ENCODE measurements at places on chromosomes 7 and 10.
A peak's percentile ranks its signal among the peaks of the same experiment; 100 is the strongest.

DNA sequence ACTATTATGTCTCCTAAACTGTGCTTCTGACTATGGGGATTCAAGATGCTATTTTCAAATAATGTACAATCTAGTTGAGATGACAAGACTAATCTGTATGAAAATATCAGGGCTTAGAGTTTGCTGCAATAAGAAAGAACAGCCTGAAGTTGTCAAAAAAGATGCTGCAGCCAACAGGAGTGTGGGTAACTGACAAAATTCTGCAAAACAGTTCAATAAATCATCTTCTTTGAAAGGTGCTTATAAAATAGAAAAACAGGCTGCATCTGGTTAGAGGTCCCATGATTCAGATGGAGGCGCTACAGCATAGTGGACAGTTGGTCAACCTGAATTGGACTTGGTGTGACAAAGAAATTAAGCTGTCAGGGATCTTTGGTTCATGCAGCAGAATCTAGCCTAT lies 511.0 kb downstream of the XPNPEP1 start:
- DNase-seq, result no peak

- DNase-seq, result no peak
These were observed 40.9 kb downstream of the ZNF777 start for GRCh38 chr7:149420006-149420405.

DNA sequence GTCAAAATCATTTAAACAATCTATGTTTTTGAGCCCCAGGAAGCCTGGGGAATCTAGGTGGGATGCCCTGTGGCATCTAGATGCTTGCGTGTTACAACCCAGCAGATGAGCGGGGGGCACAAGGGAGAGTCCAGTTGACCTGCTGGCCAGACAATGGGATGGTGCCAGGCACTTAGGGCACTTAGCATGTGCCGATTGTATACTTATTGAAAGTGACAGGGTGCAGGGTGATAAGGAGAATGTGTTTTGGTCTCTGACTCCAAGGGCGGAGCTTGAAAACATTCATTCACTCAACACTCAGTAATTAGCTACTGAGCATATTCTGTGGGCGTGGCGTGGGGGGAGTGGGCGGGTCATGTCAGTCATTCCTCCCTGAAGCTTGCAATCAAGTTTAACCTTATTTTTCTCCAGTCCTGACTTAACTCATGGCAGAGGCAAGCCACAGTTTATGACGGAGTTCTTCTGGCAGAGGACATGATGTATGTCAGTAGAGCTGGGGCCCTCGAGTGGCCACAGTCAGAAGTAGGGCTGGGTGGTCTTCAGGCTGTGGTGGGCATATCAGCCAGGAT lies 115.1 kb downstream of the PRKCQ start:
- DNase-seq, result no peak

- DNase-seq, result no peak
These were observed 50.6 kb downstream of the INHBA start for GRCh38 chr7:41652267-41652666.

GRCh38 chr7:131745390-131746248 lies 189.2 kb upstream of the PODXL start:
- no peak for DNase-seq

GRCh38 chr10:63467841-63468240 lies 2.1 kb upstream of the JMJD1C start:
- DNase-seq, result no peak

DNA sequence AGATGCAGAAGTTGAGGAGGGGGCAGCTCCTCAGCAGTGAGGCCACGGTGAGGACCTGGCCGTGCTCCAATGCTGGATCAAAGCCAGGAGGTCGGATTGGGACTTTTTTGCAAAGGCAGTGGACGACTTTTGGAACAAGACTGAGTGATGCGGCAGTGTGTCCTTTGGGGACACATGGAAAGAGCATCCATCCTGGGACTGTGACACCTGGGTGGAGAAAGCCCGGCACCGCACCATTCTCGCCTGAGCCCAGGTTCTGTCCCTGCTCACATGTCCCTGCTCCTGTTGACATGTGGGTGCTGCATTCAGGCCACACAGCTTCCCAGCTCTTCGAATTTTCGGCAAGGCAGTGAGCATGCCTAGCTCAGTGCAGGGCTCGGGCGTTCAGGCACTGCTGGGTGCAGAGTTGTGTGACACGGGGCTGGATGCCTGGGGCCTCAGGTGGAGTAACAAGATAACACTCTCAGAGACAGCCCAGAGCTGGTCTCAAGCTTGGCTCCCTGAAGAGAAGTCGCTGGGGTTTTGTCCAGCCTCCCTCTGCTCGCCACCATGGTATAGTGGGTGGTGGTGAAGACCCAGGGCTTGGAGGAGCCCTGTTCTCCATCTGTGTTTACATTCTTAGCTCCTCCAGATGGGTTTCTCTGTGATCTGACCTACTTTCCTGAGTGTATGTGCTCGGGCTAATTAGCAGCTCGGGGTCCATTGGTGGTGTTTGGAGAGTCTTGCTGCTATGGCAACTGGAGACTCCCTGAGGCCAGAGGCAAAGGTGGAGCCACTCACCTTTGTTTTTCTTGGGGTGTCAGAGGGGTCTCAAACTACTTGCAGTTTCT lies 111.7 kb upstream of the BTBD16 start:
- no peak for DNase-seq

DNA sequence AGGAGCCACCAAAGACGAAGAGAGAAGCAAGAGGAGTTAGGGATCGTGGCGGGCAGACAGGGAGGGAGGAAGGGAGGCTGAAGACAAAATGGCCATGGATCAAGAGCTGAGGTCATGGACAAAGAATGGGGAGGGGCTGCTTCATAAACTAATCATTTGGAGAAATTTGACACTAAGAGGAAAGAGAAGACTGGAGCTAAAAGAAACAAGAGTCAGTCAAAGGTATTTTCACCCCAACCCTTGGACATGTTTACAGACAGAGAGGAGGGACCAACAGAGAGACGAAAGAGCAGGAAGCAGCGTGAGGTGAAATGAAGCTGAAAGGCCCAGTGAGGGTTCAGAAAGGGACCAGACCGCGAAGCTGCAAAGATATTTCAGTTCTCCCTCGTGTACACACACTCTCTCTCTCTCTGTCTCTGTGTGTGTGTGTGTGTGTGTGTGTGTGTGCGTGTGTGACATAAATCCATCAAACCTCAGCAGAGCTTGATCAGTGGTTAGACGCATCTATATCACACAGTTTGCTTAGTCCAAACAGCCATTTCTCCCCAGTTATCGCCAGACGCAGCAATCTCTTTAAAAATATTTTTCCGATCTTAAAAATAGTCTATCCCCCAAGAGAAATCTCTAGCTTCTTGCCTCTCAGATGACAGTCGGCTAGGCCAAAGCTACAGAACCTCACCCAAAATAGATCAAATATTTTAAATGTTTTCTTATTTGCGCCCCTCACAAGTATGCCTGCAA lies 12.5 kb upstream of the CALD1 start:
- DNase-seq, result no peak

DNA sequence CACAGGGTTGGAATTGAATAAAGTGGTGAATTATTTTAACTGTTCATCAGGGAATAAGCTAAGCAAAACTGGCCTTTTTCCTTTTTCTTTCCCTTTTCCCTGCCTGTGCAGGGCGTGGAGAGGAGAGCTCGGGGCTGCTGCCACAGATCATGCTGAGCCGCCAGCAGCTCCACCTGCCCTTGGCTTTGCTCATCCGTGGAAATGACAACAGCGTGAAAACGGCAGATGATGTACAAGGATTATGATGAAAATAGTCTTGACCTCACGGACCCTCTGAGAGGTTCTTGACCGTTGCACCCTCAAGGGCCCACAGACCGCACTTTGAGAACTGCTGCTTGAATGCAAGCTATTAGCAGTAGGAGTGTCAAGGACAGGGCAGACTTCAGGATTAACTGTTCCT lies 10.6 kb downstream of the PPP2R2D start:
- no peak for DNase-seq

DNA sequence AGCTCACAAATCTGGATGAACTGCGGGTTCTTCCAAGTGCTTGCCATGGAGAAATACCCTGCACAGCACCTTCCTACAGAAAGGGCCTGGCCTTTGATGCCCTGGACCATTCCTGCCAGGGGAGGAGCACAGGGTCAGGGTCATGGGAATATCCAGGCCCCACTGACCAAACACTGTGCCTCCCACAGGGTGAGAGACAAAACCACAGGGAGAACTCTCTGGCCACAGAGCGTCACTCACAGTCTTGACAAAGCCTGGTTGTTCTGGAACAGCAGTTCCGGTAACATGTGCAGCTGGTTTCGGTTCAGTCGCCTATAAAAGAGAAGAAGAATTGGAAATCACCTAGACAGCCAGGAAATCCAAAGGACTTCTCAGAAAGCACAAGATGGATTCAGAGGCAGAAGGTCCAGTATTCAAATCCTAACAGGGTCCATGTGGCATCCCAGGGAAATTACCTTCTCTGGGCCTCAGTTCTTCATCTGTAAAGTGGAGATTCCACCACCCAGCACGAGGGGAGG lies 28.1 kb downstream of the SLIT1 start:
- no peak for DNase-seq

GRCh38 chr10:14532473-14533251 lies 201.9 kb upstream of the FRMD4A start:
- no peak for DNase-seq

DNA sequence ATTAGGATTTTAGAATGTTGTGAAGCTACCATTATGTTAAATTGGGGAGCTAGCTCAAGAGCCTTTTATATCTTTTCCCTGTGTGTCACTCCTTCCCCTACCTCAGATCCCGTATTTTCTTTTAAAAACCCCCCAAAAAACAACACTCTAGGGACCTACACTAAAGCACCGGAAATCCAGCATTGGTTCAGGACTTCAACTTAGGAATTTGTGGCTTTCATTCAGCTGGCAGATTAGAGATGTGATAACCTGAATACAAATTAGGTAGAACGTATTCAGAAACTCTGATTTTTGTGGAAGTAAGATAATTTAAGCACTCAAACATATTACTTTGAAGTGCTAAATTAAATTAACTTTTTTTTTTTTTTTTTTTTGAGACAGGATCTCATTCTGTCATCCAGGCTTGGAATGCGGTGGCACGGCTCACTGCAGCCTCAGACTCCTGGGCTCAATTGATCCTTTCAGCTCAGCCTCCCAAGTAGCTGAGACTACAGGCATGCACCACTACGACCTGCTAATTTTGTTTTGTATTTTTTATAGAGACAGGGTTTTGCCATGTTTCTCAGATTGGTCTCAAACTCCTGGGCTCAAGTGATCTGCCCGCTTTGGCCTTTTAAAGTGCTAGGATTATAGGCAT lies 6.8 kb downstream of the TBC1D12 start:
- no peak for DNase-seq

- DNase-seq, result no peak
These were observed 375.5 kb upstream of the IGFBP3 start for GRCh38 chr7:46296526-46296925.

GRCh38 chr10:84191106-84191505 lies 3.2 kb upstream of the CDHR1 start:
- DNase-seq, result peak; percentile 12

GRCh38 chr10:21184216-21184615 lies 287.1 kb upstream of the NEBL start:
- DNase-seq, result no peak

DNA sequence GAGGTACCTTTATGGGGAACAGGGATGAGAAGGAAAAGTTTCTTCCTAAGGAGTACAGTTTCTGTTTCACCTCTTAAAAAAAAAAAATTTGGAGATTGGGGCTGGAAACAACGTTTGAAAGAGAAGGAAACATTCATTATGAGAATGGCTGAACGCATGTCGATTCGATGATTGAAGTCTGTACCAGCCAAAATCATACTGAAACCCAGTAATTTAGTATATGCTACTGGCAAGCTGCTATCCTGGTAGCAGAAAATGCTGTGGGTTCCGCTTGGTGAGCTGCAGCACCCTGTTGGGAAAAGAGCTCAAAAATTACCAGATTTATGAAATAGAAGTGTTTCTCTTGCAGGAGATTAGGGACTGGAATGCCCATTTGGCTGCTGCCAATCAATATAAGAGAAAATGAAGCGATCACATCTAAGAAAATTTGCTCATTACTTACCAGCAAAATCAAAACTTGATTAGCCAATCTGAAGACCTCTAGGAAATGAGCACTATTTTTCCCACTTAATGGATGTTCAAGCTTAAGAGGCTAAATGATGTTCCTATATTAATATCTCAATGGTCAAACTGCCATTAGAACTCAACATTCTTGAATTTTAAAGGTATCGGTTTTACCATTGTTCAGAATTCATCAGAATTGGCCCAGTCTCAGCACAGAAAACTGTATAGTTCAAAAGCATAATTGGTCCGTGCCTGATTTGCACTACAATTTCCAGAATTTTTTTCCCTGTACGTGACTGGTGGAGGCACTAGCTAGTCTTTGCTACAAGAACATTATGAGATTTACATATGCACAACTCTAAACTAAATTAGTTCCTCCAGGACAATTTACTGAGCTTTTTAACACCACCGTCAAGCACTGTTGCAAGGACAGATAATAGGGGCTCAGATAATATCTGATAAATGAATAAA lies 1.2 kb upstream of the ITGB1 start:
- DNase-seq, result no peak

- no peak for DNase-seq
These were observed 9.2 kb downstream of the ANXA7 start for GRCh38 chr10:73404690-73405089.

DNA sequence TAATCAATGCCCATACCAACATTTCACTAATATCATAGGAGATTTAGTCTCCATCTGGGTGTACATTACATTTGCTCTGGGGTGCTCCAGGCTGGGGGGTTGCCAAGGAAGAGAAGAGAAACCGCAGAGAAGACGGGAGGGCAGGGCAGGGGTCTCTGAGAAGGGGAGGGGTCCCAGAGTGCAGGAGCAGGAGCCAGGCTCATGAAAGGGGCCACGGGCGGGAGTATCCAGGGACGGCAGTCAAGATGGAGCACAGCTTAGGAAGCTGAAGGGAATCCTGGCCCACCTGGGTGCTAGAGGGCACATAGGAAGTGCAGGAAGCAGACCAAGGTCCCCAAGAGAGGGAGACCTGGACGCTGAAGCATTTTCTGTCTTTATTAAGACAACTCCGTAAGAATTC lies 2.2 kb downstream of the LEP start:
- DNase-seq, result no peak

GRCh38 chr10:28788252-28788651 lies 110.9 kb downstream of the BAMBI start:
- DNase-seq, result no peak

DNA sequence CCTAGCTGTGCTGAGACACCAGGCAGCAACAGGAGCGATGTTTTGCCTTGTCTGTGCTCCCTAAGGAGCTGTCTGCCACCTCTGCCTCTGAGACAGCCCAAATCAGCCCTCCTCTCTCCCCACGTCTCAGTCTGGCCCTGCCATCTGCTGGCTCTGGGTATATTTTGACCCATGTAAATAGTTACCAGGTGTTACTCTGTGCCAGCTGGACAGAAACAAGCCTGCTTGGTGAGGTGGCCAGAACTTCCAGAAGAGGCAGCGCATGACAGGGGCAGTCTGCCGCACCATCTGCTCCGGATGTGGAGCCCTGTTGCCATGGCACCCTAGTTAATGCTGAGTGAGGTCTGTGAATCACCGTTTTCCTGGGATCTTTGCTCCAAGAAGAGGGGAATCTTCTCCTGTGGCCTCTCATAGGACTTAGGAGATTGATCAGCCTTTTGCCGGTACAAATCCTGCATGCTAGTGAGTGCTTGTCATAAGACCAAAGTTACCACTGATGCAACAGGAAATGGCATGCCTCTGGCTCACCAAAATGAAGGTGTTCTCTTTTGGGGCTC lies 31.8 kb downstream of the GSTO2 start:
- DNase-seq, result peak; percentile 87

GRCh38 chr7:141872931-141873330 lies 31.6 kb upstream of the PRSS37 start:
- no peak for DNase-seq

GRCh38 chr7:80134115-80134535 lies 506 bp upstream of the GNAI1 start:
- no peak for DNase-seq

All from cardiac septum (tissue), 1 donor.